ENCODE measurements at places on chromosomes 3 and 15.

- DNase-seq = no peak
These were observed 46.5 kb downstream of the GUCA1C start for GRCh38 chr3:108907194-108907593.

DNA sequence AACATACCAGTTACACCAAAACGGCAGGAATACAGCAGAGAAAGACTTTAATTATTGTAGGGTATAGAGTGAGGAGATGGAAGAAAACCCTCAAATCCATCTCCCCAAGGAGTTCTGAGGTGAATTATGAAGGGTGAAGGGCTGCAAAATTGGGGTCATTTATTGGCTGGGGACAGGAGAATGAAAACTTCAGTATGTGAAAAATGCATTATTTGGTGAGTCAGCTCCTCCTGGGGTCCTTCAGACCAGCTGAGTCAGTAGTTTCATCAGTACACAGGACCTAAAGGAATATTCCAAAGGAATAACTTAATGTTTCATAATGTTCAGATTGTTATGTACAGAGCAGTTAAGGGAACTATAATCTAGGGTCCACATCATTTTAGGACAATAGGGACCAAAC is 566.0 kb downstream of the GBE1 start:
- DNase-seq = no peak

GRCh38 chr3:160831401-160831800 is 75.4 kb downstream of the PPM1L start:
- no peak for DNase-seq

DNA sequence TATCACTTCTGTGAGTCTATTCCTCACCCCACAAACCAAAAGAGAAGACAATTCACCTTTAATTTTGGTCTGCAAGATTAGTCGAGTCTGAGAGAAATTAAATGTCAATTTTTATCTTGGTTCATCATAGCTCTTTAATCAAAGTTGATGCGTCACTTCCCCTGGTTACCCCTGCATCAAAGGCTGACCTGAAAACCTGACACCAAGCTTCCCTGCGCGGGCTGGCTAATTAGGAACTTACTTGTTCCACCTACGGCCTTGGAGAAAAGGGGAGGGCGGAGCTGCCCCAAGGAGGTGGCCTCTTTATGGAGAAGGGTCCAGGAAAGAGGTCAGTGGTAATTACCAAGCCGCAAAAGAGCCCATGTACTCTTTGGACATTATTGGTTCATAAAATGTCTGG is 218.4 kb downstream of the ARRDC4 start:
- no peak for DNase-seq

GRCh38 chr3:16386561-16386960 is 121.5 kb downstream of the OXNAD1 start:
- no peak for DNase-seq

GRCh38 chr3:46298871-46299607 is 54.9 kb upstream of the CCR2 start:
- no peak for DNase-seq

GRCh38 chr3:182252802-182253201 is 540.5 kb upstream of the ATP11B start:
- no peak for DNase-seq

GRCh38 chr15:67521783-67522568 is 1.0 kb downstream of the C15orf61 start:
- DNase-seq = no peak
